ENCODE measurements at places on chromosomes 3 and 15.

- DNase-seq = no peak
Observed at GRCh38 chr3:133573629-133574194, at the start of gene CDV3. TSS of gene CDV3 (plus strand) at chr3:133573686. CDS start at chr3:133574045, 359 bp downstream.

DNA sequence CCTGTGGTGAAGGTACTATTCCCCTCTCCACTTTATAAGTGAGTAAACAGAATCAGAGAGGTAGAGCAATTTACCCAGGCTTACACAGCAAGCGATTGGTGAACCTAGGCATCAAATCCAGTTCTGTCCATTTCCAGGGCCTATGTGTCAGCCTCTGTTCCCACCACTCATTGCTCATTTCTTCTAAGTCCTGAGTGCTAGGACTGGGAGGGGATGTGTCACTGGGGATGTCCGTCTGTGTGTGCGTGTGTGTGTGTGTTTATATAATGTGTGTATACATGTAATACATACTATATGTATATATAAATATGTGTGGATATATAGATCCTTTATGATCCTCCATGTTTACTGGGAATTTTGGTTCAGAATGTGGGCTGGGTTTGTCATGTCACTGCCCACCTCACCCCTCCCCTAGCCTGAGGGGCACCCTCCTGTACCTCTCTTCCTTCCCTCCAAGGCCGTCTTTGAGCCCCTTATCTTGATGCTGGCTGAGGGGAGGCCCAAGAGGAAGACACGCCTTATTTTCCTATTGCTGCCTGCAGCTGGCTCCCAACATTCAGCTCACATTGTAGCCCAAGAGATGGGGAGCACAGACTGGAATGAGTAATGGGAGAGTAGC lies 2.1 kb downstream of the TMEM43 start:
- no peak for DNase-seq

- no peak for DNase-seq
Observed at GRCh38 chr3:54120657-54121413, 1.5 kb upstream of the CACNA2D3 start.

DNA sequence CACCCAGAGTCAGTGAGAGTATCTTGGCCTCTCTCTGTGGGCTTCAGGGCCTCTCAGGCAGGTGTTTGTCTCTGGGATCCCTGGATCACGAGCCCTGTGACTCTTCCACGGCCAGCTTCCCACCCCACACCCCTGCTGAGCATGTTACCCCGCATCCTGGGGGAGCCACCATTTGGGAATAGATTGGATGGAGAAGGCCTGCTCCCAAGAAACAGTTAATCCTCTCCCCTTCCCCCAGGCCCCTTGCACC lies 15.5 kb upstream of the SRP14 start:
- no peak for DNase-seq

DNA sequence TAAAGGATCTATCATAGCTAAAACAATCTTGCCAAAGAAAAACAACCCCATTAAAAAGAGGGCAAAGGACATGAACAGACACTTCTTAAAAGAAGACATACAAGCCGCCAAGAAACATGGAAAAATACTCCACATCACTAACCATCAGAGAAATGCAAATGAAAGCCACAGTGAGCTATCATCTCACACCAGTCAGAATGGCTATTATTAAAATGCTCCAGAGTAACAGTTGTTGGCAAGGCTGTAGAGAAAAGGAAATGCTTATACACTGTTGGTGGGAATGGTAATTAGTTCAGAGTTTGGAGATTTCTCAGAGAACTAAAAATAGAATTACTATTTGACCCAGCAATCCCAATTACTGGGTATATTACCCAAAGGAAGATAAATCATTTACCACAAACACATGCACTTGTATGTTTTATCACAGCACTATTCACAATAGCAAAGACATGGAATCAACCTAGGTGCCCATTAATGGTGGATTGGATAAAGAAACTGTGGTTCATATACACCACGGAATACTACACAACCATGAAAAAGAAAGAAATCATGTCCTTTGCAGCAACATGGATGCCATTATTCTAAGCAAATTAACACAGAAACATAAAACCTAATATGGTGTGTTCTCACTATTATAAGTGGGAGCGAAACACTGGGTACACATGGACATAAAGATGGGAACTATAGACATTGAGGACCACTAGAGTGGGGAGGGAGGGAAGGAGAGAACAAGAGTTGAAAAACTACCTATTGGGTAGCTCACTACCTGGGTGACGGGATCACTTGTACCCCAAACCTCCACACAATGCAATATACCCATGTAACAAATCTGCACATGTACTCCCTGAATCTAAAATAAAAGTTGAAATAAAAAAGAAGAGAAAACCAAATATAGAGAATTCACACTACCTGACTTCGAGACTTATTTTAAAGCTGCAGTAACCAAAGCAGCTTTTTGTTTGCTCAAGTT lies 32.6 kb downstream of the ITGA11 start:
- DNase-seq = no peak

- DNase-seq = no peak
Observed at GRCh38 chr3:11757441-11757875, 89.2 kb downstream of the TAMM41 start.

DNA sequence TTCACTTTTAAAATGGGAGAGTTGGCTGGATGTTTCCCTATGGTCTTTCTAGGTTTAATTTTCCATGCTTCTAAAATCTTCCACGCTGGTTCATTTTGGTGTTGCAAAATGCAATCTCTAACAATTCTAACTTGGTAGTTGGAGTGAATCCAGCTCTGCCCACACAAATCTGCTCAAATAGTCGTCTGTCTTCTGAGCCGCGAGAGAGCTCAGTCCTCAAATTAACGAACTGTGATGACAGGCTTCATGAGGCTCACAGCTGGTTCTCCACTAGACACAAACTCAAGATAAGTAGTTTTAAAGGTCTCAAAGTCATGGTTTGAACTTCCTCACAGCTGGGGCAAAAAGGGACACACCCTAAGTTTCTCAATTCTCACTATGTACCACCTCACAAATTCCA lies 178.6 kb upstream of the LYSMD4 start:
- no peak for DNase-seq

- no peak for DNase-seq
Observed at GRCh38 chr15:97014001-97014400, 683.5 kb downstream of the NR2F2 start.

DNA sequence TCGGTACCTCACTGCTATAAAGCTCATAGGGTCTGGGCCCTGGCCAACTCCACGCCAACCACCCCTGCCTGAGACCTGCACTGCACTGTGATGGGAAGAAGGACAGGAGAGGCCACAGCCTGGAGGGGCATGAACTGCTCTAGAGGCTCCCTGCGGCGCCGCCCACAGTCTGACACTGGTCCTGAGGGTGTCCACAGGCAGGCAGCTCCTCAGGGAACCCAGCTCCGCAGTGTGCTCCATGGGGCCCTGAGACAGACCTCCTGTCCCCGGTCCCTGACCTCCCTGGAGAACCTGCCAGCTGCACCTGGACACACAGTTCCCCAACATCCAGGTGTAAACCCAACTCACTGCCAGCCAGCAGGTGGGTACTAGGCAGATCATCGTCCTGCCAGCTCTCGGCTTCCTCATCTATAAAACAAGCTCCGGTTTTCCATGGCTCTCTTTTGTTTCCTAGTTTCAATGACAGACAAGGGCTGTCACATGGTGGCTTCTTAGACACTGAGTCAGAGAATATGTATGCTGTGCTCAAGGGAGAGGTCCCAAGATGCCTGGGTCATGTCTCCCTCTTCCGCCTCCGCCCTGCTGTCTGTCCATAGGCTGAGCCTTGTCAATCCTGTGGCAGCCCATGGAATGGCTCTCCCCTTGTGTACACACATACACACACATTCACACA lies 5.1 kb upstream of the HAPLN3 start:
- DNase-seq = no peak

DNA sequence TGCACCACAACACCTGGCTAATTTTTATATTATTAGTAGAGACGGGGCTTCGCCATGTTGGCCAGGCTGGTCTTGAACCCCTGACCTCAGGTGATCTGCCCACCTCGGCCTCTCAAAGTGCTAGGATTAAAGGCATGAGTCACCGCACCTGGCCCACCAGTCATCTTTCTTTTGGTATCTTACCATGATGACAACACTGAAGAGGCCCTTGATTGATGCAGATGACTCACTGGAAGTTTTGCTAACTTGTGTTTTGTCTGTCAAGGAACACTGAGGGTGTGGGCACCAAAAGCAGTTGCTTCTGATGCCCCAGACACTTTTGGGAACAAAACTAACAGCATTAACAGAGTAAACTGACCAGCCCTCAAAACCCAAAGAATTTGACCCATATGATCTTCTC lies 88.3 kb downstream of the MYO5A start:
- DNase-seq = no peak

- DNase-seq = no peak
Observed at GRCh38 chr3:33402936-33403335, 37.3 kb downstream of the UBP1 start.

- DNase-seq = no peak
Observed at GRCh38 chr15:52105846-52106245, 6.7 kb downstream of the BCL2L10 start.

GRCh38 chr3:181782306-181782954 lies 70.7 kb downstream of the SOX2 start:
- DNase-seq = no peak

All from stimulated activated CD4-positive, alpha-beta T cell treated with anti-CD3 and anti-CD28 coated beads, TNF-alpha, amount 100 ng/mL, for 4 hours (primary cell).